ENCODE measurements at places on chromosomes 1 and 21.

- peak; percentile 65 for DNase-seq
Measured at GRCh38 chr1:11062965-11063401, 3.2 kb upstream of the SRM start.

GRCh38 chr1:45654540-45655280 is 30.9 kb upstream of the CCDC17 start:
- no peak for DNase-seq

- DNase-seq = no peak
Measured at GRCh38 chr1:218659911-218660677, 315.0 kb downstream of the TGFB2 start.

- no peak for DNase-seq
Measured at GRCh38 chr1:20480951-20481617, 4.9 kb downstream of the CAMK2N1 start.

GRCh38 chr1:155893389-155894142 is 17.6 kb downstream of the RIT1 start:
- DNase-seq = no peak

DNA sequence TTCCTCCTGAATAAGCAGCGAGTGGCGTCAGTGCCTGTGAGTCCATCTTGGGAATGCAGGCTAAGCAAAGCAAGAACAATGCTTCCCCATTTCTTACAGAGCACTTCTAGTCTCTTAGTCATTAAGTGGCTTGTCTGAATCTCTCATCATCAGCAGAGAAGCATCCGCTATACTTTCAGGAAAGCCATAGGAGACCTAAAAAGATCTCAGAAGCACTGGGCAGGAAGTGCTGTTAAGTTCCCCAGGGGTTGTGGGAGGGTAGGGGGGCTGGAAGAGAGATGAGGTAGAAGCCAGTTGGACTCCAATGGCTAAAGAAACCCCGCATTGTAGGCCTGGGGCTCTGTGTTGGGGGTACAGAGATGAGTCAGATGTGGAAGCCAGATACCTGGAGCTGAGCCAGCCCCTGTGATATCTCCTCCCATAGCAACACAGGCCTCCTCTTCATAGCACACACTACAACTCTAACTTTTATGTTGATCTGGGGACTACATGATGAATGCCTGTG is 44.9 kb downstream of the SYT6 start:
- no peak for DNase-seq

- no peak for DNase-seq
Measured at GRCh38 chr1:38061883-38062328, 15.3 kb upstream of the POU3F1 start.

GRCh38 chr1:29900712-29901111 is 664.4 kb downstream of the PTPRU start:
- DNase-seq = no peak

DNA sequence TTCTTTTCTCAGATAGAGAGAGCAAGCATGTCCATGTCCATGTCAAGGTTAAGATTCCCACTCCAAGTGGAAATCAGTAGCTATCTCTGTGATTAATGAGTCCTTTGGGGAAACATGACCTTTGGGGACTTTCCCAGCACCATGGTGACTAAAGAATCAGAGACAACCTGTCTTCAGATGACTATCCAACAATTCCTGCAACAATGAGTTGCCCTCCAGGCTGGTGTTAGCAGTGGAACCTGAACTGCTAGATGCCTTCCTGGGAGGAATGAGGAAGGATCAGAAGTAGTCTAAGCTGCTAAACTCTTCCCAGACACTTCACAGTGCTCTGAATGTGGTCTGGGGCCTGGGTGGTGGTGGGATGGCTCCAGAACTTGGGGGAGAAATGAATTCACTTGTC is 6.5 kb downstream of the S100A9 start:
- no peak for DNase-seq

Measured in NCI-H187 (cell line).